ENCODE measurements at places on chromosomes 1 and 21.

- DNase-seq, result no peak
Measured at GRCh38 chr1:98119796-98120195, 199.0 kb upstream of the DPYD start.

DNA sequence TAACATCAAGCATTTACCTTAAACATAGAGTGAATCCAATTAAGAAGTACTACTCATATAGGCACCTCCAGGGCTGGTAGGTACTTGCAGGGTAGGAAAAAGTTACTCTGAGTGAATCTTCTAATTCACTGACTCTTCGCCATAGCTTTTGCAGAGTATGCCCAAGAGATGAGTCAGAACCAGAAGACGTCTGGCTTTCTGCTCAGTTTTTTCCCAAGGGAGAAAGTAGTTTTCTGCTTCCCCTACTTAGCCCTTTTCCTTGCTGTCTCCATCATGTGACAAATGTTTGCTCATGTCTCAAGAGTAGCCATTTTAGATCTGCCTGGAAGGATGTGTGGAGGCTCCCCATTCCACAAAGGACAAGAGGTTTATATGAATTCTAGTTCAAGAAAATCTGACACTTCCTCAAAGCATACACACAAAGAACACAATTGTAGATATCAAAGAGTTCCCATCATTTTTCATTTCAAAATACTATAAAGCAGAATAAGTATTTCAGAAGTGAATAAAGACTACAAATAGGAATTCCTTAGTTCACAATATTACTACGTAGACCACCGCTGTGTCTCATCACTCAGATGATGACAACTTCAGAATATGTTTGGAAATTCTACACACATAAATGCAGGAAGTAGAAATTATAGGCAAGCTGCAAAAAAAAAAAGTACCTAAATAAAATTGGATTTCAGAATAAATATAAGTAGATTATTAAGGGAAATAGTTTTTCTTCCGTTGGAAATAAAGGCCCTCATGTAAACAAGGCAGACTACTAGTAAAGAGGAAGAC lies 98.5 kb downstream of the ASH1L start:
- DNase-seq, result no peak

DNA sequence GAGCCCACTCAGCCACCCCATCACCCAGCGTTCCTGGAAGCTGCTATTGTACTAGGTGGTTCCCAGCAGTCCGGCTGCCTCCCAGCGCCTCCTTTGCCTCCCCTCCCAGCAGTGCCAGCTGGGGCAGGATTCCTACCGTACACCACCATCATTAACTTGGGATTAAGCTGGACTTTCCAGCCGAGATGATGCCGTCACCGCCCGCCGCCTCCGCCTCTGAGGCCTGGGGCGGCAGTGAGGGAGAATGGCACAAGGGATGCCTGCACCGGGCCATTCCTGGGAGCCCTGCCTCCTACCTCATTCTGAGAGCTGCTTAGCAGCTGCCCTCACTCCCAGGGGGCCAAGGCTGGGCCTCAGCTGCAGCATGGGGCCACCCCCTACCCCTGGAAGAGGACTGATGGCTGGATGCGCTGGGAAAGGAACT lies 13.2 kb downstream of the CNTN2 start:
- no peak for DNase-seq

DNA sequence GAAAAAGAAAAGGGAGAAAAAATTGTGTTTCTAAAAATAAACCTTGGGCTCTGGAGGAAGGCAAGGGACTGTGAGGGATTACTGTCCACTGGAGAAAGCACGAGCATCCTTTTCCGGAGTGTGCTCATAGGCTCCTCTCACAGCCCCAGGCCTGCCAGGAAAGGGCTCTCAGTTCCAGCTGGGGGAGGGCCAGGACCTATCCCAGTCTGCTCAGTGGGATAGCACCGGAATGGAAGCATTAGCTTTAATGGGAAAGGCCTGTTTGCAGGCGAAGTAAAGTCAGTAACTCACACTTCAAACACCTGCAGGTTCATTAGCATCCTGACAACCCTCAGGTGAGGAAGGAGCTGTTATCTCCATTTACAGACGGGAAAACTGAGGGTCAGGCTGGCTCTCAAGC lies 113.9 kb upstream of the USP24 start:
- DNase-seq, result no peak

DNA sequence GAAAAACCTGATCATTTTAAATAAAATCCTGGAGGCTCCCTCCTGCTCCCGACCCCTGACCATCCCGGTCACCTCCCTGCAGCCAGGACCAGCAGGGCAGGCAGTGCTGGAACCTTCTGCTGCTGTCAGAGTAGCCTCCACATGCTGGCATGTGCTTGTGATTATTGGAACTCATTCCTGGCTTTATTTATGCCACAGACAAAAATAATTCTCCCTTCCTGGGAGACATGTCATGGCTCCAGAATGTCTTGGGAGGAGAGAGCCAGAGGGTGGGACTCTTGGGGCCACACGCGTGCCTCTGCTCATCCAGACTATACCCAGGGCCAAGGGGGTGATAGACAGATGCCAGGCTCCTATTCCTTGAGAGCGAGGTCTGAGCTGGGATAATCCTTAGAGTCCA lies 183.6 kb upstream of the RAB4A start:
- DNase-seq, result no peak

DNA sequence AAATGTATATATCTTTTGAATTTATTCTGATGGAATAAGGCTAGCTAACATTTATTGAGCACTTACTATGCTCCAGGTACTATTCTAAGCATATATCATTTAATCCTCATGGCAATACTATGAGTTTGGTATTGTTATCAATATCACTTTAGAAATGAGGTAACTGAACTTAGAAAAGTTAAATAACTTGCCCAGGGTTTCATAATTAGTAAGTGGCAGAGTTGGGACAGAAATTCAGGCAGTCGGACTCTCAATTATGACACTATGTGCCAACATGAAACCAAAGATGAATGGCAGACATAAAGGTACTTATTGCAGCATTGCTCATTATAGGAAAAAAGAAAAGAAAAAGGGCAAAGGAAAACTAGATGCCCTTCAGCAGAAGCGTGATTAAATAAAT lies 48.2 kb downstream of the RAB3GAP2 start:
- no peak for DNase-seq

DNA sequence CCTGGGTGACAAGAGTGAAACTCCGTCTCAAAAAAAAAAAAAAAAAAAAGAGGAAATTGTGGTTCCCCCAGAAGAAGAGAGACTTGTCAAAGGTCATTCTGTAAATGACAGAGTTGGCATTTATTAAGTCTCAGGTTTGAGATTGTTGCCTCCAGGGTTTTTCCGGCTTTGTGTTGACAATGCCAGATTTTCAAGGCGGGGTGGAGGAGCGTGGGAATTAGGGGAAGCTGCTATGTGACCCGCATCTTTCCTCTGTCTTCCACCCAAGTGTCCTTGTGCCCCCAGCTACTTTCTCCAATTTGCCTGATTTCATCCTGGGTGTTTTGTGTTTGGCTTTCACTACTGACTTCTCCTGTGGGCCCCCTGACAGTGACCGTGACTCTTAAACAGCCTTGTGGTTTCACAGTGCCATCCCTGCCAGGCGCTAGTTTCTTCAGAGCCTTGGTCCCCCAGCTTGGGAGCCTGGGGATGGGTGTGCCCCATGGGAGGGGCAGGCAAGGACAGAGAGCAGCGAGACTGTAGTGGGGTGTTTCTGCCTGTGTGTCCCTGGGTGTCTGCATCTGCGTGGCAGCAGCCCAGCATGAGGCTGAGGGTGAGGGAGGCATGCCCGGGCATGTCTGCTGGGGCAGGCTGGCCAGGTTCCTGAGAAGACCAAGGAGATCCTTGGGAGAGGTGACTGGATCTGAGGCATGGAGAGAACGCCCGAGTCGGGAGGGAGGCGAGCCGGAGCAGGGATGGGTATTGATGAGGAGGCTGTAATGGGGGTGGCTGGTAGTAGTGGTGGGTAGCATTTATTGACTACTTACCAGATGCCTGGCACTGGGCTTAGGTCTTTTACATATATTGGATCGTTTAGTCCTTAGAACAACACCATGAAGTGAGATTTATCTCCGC lies 46.3 kb downstream of the IER5 start:
- no peak for DNase-seq

GRCh38 chr1:151513626-151514121 lies 2.5 kb downstream of the CGN start:
- no peak for DNase-seq

DNA sequence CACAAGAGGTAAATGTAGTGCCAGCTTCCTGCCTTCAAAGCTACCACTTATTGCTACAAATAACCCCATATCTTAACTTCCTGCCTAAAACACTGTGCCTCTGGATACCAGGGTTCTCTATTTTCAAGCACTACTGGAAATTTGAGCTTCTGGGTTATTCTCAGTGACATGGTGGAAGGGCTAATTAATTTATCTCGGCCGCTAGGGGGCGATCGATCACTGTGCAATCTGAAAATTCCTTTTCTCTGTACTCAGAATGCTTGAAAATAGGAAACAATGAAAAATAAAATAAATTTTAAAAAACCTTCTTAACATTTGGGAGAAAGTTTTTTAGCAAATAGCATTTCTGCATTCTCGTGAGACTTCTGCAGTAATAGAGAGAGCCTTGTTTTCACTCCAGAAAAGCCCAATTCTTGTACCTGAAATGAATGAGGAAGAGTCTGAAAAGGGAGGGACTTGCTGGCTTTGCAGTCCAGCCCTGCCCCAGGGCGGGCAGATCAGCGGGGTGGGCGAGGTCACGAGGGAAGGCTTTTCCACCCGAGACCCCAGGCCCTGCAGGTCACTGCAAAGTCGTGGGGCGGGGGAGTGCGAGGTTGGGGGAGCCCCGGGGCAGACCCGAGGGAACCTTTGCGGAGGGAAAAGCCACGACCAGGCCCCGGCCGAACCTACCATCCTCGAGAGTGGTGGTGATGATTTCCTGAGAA lies 276.7 kb downstream of the PCP4 start:
- DNase-seq, result no peak

DNA sequence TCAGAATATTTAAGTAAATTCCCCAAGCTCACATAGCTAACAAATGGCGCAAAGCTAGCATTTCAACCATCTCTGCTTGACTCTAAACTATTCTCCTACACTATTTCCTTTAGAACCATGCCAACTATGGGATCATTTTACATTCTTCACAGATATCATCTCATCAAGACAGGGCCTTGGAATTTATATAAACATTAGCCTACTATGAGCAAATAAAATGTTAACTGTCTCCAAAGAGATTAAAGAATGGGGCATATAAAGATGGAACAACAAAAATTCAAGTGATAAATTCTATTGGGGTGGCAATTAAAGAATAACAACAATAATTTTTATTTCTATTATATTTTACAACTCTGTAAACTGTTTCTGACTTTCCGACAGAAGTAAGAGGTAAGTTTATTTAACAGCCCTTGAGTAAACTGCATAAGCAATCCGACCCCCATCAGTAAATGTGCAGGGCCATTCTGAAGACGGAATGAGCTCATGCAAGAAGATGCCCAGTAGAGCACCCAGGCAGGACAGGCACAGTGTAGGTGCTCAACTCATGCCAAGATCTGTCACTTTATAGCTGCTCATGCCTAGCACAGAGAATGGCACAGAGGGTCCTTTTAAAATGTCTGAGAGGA lies 261.9 kb downstream of the VAV3 start:
- no peak for DNase-seq

- no peak for DNase-seq
Measured at GRCh38 chr1:110208916-110209645, 1.0 kb upstream of the KCNC4 start.

DNA sequence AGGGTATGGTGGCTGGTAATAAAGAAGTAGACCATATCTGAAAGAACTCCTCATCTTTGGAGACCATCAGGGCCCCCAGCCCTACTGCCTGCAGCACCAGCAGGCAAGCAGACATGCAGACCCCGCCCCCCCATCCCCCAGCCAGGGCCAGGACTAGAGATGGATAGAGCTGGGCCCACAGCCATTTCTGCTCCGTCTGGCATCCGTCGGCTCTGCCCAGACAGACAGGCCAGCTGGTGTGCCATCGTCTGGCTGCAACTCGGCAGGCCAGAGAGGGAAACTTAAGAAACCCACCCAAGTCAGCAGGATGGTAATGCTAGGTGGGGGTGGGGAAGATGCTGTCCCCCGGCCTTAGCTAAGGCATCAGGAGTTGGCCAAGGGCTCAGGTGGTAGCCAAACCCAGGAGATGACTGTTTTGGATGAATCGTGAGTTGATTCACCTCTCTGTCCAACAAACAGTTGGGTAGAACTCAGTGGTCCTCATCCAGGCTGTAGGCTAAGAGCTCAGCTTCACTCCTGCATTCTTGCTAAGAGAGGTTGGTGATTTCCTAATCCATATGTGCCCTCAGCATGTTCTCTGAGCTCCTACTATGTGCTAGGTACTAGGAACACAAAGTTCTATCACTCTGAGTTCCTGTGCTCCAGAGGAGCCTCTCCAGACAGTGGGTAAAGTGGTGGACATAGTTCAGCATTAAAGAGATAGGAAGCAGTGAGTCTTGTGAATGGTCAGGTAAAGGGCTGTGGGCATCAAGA lies 23.2 kb upstream of the TMEM222 start:
- DNase-seq, result no peak
